ENCODE measurements at places on chromosomes 3 and 15. TPM values are rescaled to one million over a fixed set of nuclear protein-coding genes. Genes with fewer than 3 reads are reported as not detected.
A peak's percentile ranks its signal among the peaks of the same experiment; 100 is the strongest.

DNA sequence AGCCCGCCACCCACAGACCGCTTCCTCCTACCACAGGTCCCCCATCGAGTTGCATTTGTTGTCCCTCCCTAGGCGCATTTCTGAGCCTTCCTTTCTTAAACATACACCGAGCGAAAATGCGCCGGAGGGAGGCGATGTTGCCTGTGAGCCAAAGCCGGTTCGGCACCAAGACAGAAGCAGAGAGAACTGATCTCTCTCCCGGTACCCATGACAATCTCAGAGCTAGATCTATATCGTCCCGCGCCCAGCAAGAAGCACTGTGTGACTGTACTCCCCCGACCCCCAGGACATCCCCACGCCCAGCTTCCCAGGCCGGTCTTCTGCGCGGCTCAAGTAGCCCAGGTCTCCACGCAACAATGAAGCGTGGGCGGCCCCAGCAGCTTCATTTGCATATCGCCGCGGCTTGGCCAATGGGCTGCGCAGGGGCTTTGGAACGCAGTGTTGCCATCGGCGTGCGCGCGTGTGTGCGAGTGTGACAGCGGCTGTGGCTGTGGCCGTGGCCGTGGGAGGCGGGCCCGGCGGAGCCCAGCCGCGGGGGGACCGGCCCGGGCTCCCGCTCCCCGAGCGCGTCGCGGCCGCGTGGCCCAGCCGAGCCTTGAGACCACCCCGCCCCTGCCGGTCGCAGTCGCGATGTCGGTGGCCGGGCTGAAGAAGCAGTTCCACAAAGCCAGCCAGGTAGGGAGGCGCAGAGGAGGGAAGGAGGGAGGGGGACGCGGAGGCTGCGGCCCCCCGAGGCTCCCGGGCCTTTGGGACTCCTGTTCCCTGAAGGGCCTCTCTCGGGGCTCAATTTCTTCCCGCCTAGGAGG is at the start of gene SH3GL3:
TSS of gene SH3GL3 (plus strand) at position 438 of the 806 bp plus-strand sequence. CDS start at position 631, 193 bp downstream.
- peak; percentile 26 for DNase-seq

Gene CFAP91
- 0.92 TPM for total RNA-seq

- no peak for DNase-seq
These were observed 1029.8 kb upstream of the GBE1 start for GRCh38 chr3:82791241-82791640.

- DNase-seq: no peak
These were observed 51.8 kb downstream of the CHST2 start for GRCh38 chr3:143171141-143171980.

DNA sequence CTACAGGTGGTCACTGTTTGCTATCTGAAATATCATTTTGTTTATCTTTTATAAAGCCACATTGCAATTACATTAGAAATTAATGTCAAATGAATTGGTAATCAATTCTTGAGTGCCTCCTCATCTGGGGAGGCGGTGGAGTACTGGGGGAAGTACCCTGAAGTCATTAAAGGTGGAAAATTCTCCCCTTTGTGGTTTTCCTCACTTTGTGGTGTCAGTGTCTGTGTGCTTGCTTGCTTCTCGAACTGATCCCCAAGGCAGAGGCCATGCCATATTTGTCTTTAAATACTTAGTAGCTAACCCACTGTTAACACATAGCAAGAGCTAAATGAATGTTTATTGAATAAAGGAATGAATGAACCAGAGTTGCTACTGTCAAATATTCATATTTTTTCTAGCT is 40.5 kb upstream of the CCK start:
- no peak for DNase-seq

GRCh38 chr3:14366248-14366647 is 36.2 kb upstream of the SLC6A6 start:
- no peak for DNase-seq
